Suppressor macrophage (primary cell): ENCODE measurements at places on chromosomes 3 and 15.

- DNase-seq: no peak
These were observed 303.7 kb upstream of the IGF1R start for GRCh38 chr15:98344591-98344990.

DNA sequence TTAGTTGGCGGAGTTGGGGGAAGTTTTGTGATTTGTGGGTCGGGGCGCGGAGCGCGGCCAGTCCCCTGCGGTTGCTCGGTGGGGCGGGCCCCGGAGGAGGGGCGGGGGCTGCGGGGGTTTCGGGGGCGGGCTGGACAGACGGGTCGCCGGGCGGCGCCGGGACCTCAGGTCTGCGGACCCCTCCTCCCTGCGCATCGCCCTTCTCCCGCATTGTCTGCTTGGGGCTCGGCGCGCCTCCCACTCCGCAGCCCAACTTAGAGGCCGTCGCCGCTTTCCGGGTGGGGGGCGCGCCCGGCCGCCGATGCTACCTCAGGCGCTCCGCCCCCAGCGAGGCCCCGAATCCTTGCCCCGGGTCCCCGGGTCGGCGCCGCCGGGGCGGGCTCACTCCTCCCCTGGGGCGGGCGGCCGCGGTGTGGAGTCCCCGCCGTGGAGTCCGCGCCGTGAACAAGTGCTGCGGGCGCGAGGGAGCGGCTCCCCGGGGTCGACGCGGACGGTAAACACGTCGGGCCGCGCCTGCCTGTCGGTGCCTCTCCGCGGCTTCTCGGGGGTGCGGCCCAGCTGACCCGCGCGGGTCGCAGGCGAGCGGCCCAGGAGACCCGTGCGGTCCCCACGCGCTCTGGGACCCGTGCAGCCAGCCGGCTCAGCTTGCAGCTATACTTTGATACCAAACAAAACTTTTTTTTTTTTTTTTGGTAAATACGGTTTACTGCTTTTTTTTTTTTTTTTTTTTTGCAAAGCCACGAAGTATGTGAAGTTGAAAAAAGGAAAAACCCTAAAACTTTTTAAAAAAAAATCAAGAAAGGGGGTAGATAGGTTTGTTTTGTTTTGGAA lies 624 bp downstream of the AKAP13 start:
- peak; percentile 13 for DNase-seq

DNA sequence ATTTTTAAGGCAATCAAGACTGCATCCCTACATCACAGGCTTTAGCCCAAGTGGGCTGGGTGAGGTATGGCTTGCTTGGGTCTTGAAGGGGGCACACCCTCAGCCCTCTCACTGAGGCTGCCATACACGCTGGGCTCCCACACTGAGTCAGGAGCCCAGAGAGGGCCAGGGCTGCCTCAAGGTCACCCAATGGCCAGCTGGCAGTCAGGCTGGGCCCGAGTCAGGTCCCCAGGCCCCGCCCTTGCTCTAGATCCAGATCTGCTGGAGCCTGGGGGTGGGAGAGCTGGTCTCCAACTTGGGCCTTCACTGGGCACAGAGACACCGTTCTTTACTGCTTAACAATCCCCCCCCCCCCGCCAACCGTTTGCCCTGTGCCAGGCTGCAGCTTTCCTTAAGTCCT lies 88.1 kb downstream of the IQSEC1 start:
- no peak for DNase-seq

DNA sequence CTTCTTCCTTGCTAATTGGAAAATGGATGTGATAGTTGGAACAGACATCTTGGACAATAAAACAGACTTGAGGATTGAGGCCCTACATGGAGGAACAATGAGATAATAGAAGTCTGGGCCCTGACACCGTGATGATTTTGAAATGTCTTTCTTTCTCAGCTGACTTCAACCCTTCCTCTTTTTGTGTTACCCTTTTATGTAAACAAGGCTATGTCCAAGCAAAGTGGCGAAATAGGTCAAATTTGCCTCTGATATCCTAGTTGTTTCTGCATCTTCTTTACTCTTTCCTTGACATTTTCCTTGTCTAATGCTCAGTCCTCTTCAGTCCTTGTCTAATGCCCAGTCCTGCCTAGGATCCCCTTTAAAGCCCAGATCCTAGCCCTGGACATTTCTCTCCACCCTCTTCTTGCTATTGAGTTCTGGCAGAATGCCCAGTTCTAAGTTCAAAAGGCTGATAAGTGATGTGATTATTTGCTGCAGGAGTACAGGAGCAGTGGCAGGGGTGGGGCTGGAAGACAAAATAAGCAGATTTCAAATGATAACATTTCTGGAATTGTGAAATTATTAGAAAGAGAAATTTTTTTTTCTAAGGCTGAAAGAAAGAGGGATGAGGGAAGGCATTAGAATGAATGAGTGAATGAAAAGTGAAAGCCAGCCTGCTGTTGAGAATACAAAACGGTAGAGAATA lies 6.5 kb upstream of the VPS8 start:
- DNase-seq: peak; percentile 81

- DNase-seq: no peak
These were observed 62.4 kb upstream of the ADPGK start for GRCh38 chr15:72845981-72846383.

- no peak for DNase-seq
These were observed 215.5 kb upstream of the RORA start for GRCh38 chr15:61444585-61444984.
